NCI-H69 (cell line): ENCODE measurements at places on chromosomes 16 and 17.

DNA sequence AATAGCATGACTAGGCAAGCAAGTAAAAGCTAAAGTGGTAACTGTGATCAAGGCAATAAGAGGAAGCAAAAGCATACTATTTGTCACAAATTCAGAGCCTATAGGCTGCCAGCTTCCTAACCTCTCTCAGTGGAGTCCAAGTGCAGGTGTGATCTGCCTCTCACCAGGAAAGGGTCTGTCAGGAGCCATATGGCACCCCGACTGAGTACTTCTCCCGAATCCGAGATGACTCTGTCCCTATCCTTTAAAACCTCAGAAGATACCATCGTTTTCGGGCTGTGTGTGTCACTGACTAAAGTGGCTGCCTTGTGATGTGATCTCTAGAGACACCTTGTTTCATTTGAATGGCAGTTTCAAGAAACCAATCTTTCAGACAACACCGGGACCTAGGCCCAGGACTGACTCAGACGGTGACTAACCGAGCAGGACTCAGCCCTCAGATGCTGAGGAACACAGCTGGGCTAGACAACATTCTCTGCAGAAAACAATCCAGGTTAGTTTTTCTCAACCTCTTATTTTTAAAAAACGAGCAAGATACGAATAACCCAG is 63.6 kb downstream of the SMG6 start:
- DNase-seq, result no peak

- DNase-seq, result no peak
These were observed 171.8 kb upstream of the GSE1 start for GRCh38 chr16:85441189-85441889.

DNA sequence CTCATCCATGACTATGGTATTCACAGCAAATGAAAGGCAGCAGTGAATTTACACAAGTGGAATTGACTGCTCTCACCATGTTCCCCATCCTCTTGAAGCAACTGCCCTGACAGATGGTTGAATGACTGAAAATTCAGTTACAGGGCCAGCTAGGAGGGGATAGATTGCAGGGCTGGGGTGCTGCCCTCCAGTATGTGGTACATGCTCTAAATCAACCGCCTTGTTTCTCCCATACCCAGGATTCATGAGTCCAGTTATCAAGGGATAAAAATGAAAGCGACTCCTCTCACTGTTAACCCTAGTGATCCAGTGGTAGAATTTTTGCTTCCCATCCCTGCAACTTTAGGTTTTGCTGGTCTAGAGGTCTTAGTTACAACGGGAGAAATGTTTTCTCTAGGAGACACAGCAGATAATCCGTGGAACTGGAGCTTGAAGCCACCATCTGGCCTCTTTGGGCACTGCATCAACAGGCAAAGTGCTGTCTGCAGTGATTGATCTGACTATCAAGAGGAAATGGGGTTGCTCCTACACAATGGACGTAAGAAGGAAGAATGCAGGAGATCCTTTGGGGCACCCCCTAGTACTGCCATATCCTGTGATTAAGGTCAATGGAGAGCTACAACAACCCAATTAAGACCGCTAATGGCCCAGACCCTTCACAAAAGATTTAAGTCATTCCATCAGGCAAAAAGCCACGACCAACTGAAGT is 32.0 kb downstream of the SCPEP1 start:
- peak; percentile 84 for DNase-seq

DNA sequence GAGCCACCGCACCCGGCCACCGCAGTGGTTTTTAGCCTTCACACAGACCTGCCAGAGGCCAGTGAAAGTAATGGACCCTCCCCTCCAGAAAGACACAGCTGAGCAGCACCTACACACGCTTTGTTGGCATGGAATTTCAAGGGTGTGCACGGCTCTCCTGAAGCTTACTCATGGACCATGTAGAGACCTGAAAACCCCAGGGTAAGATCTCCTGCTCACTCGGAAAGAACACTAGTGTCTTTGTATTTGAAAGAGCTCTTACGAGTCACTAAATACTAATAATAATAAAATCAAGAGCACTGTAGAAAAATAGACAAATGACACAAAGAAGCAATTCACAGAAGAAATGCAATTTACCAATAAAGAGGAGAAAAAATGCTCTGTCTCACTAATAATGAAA is 20.0 kb downstream of the SLC43A2 start:
- DNase-seq, result no peak

GRCh38 chr16:35305476-35305875 is 1846.1 kb downstream of the TP53TG3F start:
- DNase-seq, result no peak

GRCh38 chr17:75826561-75827307 is 17.5 kb downstream of the UNC13D start:
- DNase-seq, result no peak

DNA sequence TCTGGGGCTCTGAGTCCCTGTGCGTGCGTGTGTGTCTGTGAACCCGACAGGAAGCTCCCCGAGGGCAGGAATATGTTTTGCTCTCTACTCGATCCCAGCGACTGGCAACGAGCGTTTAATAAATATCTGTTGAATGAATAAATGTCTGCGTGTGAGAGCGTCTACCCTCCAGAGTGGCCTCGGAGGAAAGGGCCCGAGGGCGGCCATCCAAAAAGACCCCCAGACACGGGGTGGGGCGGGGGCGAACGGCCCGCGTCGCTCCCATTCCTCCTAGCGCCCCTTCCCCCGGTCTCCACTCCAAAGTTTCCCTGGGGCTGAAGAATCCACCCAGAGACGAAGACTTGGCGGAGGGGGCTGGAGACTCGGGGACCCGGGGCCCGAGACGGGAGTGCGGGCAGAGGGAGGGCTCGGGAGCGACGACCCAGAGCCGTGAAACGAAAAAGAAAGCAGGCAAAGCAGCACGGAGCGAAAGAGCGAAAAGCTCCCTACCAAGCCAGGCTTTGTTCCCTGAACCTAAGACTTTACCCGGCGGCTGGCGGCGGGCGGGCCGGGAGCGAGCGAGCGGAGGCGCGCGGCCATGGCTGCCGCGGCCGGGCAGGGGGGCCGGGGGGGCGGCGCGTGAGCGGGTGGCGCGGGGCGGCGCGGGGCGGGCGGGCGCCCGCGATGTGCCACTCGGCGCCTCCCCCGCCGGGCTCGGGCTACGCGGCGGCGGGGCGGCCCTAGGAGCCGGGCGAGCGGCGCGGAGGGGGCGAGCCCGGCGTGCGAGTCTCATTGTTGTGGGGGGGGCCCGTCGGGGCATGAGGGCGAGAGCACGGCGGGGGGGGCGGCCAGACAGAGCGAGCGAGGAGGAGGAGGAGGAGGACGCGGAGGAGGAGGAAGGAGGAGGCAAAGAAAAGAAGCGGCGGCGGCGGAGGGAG is at the start of gene MLLT6:
TSS of gene MLLT6 (plus strand) at position 668 of the 917 bp plus-strand sequence. CDS start 360 bp downstream, outside the sequence.
- peak; percentile 94 for DNase-seq

DNA sequence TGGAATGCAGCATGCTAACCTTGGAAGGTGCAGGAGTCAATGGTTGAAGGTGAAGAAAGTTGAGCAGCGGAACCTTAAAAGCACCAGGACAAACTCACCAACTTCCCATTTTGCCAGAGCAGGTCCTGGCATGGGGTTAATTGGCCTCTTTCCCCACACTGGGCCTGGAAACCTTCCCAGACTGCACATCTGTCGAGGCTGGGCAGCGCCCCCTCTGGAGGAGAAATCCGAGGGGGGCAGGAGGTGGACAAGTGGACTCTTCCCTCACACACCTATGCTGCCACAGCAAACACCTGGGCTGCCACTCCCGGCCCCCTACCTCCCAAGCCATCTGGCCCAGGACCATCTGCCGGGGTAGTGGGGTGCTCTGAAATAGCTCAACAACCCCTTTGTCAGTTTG is 232.4 kb downstream of the CBLN1 start:
- DNase-seq, result peak; percentile 90
